CD14-positive monocyte (primary cell): ENCODE measurements at places on chromosomes 2 and 18. TPM values are rescaled to one million over a fixed set of nuclear protein-coding genes. Genes with fewer than 3 reads are reported as not detected.

SERPINB13 gene
- not detected for polyA plus RNA-seq

GRCh38 chr2:106269591-106270291 is 75.6 kb upstream of the UXS1 start:
- peak; percentile 18 for DNase-seq

C2orf72 gene
- polyA plus RNA-seq = not detected

KCNJ13 gene
- not detected for polyA plus RNA-seq

AMER3 gene
- not detected for polyA plus RNA-seq

DNA sequence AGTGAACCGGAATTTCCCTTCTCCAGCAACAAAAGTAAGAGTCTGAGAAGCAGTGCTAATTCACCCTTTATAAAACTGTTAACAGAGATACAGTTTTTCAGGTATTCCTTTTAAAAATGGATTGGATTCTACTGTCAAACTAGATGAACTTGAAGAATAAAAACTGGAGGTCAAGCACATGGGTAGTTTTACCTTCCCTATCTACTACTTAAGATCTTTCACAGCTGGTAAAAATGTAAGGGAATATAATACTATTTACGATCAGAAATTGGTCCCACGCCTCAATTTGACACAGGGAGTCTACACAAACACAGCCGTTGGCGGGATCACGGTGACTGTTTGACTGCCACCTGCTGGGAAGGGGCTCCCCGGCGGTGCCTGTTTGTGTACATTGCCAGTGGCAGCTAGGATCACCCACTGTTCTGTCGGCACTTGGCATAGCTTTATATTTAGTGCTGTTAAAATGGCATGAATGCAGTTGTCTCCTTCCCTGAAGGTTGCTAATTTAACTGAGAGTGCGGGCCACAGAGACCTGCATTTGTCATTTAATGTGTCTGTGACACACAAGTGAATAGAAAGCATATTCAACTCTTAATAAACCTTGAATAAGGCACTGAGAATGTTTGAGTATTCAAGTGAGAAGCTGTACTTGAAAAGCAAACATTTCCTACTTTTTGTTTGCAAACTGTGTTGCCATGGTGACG is 59.5 kb downstream of the ABCG8 start:
- DNase-seq = no peak

DNA sequence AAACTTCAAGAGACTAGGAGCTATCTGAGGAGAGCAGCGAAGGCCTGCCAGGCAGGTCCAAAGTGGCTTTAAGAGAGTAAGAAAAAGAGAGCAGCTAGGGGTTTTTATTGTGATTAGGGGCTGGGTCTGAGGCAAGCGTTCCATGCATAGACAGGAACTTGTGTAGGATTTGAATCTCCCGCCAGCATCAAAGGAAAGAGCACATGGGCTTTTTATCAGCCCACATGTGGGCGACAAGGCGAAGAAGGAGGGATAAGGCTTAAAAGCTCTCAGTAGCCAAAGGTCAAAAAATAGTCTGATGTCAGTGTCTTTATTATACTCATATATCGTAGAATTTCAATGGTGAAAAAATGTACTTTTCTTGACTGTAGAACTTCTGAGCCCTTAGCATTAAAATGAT is 178.5 kb upstream of the TMEFF2 start:
- no peak for DNase-seq

DNA sequence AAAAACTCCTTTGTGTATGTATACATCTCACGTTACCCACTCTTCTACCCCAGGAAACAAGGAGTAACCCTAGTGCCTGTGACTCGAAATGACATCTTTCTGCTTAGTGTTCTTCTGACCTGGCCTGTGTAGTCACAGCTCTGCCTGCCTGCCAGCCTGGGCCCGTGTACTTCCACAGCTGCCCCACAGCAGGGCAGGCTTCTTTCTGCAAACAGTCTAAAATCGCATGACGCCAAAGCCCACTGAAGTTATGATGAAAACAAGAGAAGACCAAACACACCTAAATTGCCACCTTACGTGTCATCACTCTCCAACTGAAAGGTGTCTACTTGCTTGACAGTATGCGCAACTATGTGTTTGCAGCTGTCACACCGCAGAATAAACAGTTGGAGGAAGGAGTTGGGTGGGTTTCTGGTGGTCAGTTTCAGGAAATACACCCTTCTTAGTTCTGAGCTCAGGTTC is 1.5 kb downstream of the GAREM1 start:
- no peak for DNase-seq

PFN4 gene
- polyA plus RNA-seq = not detected

PRPF40A gene
- polyA plus RNA-seq = 38.5 and 56.0 TPM in 2 replicates

PLGLB1 gene
- 0.42 TPM for polyA plus RNA-seq

GRCh38 chr18:5167831-5168230 is 29.2 kb downstream of the AKAIN1 start:
- DNase-seq = no peak

DNA sequence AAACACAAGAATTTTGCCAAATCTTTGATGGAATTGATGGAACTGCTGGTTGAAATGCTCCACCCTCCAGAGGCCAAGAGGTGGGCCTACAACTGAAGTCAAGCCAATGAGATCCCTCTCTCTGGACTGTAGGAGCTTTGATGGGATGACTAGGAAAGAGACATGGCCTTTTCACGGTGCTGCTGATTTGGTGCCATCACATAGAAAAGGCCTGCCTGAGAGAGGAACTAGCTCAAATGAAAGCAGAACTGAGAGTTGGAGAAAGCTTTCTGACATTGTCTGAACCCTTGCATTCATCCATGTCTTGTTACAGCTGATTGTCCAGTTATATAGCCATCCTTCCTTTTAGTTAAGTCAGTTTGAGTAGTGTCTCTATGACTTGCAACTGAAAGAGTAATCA is 283.8 kb upstream of the LYPD1 start:
- no peak for DNase-seq

GRCh38 chr18:62586781-62587487 is 64.1 kb downstream of the ZCCHC2 start:
- no peak for DNase-seq

DNA sequence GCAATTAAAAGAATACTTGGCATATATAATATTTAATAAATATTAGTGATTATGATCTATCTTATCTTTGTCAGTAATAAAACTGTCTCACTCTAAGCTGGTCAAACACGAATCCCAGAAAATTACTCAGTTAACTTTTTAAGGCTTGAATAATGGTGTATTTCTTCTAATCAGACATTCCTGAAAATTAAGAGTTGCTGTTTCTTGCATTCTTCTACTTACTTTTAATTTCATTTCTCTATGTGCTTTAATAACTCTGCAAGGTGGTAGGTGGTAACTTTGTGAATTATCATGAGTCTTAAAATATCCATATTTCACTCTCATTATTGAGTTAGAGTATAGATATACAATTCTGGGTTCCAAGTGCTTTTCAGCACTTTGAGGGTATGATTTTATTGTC is 3.1 kb upstream of the SERPINB10 start:
- DNase-seq = no peak

DNA sequence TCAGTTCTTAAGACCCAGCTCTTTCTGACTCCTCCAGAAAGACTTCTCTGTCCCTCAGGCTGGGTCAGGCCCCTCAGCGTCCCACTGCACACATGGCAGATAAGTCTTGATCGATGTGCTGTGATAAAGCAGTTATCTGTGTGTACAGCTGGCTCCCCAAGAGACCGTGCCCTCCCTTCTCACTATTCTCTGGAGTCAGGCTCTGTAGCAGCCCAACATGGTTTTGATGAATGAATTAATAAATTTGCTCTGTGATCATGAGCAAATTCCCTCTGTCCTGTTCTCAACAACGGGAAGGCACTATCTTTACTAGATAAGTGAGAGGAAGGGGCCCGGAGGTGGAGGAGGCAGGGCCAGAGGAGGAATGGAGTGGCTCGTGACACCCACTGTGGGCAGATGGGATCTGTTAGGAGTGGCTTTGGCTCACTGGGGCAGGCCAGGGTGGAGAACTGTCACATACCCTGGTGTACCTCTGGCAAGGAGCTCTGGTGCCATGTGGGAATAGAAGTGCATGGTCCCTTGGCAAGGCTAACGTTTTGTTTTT is 48.3 kb downstream of the ZFP36L2 start:
- DNase-seq = no peak

- DNase-seq = no peak
Observed at GRCh38 chr2:160507464-160507863, 13.9 kb upstream of the RBMS1 start.

DNA sequence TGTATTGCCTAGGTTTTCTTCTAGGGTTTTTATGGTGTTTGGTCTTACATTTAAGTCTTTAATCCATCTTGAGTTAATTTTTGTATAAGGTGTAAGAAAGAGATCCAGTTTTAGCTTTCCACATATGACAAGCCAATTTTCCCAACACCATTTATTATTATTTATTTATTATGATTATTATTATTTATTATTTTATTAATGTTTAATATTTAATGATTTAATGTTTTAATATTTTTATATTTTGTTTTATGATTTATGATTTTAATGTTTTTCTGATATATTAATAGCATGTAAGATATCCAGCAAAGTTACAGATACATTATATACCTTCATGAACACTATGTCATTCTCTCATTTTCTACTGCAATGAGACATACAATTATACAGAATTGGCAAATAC is 1082.0 kb downstream of the DSC3 start:
- DNase-seq = no peak

DNA sequence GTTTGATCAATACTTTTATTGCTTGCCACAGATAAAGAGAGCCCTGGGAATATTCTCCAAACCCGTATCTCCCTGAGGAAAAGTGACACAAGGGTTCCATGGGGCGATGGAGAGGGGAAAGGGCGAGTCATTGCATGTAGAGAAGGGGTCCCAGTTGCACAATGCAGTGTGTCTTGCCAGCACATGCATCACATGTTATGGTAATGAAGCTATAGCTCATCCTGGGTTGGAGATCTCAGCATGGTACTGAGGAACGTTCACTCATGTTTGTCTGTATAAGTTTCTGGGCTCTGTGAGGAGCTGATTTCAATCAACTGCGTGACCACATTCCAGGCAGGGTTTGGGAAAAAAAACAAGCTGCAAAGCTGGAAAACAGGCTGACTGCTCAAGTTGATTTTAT is 220.7 kb upstream of the MC4R start:
- no peak for DNase-seq

DNA sequence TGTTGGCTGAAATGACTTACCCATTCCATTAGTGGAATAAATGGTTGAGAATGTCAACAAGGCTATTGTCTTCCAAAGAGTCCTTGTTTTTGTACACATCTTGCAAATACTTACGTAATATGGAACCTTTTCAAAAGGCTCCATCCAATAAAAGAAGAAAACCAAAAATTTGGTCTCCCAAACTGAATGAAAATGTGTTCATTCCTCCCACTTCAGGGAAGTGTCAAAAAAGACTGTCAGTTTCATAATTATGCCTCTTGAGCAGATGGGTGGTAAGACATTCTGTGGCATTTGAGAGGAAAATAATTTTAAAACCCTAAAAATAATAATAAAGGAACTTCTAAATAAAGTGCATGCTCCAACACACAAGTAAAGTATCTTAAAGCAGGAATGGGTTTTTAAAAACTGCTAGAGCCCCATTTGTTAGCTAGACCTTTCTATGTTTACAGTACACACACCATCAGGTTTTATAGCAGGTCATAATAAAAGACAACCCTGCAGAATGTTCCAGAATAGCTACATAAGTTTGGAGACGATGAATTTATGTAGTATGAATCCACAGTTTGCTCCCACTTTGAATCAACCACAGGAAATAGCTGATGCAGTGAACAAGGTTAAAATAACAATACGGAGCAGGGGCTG is 843.7 kb downstream of the LRRTM4 start:
- no peak for DNase-seq

ELOA2 gene
- polyA plus RNA-seq = not detected

GRCh38 chr2:18319987-18320386 is 240.5 kb downstream of the RDH14 start:
- no peak for DNase-seq

GRCh38 chr2:105674401-105674800 is 70.3 kb upstream of the NCK2 start:
- no peak for DNase-seq

LRATD1 gene
- polyA plus RNA-seq = not detected

DNA sequence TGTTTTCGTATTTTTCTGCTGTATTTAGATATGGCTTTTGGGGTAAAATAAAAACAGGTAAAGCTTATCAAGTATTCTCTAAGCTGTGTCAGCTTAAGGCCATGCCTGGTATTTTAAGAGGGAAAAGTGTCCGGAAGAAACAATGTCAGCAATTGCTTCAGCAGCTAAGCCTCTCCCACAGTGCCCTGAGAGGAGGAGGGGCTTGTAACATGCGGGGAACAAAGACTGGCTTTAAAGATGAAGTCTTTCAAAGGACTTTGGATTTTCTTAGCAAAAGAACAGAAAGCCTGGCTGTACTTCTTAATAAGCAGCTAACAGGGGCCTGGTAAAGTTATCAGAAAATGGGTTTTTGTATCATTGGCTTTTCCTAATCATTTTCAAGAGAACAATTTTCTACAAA is 102.8 kb downstream of the PXDN start:
- no peak for DNase-seq

- no peak for DNase-seq
Observed at GRCh38 chr2:167575276-167575675, 672.1 kb downstream of the STK39 start.

CCDC102B gene
- polyA plus RNA-seq = 0.34 TPM

- DNase-seq = no peak
Observed at GRCh38 chr2:238853721-238854120, 5.8 kb downstream of the TWIST2 start.

DNA sequence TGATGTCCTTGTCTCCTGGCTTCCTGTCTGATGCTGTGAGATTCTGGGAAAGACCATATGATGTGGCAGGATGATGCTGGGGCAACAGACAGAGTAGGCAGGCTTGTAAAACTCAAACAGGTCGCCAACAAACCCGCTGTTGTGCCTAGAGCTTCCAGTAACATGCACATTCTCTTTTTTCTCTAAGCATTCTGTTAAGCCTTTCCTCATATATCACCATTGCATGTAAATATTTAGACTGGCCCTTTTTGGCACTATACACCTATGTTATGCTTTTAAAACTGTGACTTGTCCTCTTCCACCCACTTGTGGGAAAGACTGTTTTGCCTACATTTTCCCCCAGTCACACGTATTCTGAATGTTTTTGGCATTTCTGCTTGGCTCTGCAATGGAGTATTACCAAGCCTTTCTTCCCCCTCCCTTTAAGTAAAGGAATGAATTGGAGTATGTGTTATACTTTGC is 250.4 kb upstream of the TANK start:
- no peak for DNase-seq

GRCh38 chr2:64177315-64177714 is 33.1 kb upstream of the PELI1 start:
- DNase-seq = no peak

DNA sequence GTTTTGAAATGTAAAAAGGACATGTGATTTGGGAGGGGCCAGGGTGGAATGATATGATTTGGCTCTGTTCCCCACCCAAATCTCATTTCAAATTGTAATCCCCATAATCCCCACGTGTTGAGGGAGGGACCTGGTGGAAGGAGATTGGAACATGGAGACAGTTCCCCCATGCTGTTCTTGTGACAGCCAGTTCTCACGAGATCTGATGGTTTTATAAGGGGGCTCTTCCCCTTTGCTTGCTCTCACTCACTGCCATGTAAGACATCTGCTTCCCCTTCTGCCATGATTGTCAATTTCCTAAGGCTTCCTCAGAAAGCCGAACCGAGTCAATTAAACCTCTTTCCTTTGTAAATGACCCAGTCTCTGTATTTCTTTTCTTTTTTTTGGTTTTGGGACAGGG is 39.2 kb downstream of the FECH start:
- DNase-seq = peak; percentile 25

SLC30A3 gene
- not detected for polyA plus RNA-seq

- no peak for DNase-seq
Observed at GRCh38 chr2:43289331-43289730, 62.9 kb upstream of the ZFP36L2 start.

- DNase-seq = no peak
Observed at GRCh38 chr2:187165936-187166610, 282.0 kb downstream of the CALCRL start.

RUFY4 gene
- polyA plus RNA-seq = 24.0 and 26.1 TPM in 2 replicates

IL1B gene
- polyA plus RNA-seq = 435 and 1,419 TPM in 2 replicates

LIMS1 gene
- polyA plus RNA-seq = 124 TPM

SAG gene
- 0.87 TPM for polyA plus RNA-seq
